ENCODE measurements at places on chromosomes 3 and 15.

- DNase-seq = peak; percentile 43
Measured at GRCh38 chr3:120182613-120183511, 88.6 kb upstream of the GSK3B start.

DNA sequence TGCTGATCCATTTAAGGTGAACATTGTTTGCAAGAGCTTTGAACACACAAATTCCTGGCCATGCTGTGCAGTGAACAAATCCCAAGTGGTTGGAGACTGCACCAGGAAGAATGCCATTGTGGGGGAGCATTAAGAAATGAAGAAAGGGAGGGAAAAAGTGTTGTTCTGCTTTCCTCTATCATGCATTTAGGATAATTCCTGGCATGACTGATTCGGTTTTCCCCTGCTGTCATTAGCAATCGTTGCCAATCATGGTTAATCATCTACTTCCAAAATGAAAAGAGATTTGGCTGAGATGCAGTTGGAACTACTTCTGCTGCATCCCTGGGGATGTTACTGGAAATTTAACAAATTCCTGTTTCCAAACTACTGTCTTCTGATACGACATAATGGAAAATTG lies 73.7 kb upstream of the ZPLD1 start:
- no peak for DNase-seq

DNA sequence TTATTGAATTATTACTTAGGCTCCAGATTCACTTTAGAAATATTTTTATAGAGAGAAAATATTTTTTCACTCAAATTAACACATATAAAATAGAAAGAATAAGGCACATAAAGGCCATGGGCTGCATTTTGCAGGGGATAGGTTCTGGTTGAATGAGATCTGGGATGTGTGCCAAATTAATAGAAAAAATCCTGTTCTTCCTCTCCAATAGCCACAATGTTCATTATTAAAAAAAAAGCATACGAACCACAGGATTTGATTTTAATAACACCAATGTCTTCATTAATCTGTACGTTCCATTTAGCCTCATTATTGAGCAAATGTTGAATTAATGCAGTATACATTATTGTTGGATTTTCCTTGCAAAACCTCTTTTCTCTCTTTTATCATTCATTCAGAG lies 622.8 kb upstream of the AGTR1 start:
- peak; percentile 28 for DNase-seq

- no peak for DNase-seq
Measured at GRCh38 chr3:154889227-154889634, 190.9 kb upstream of the MME start.

- DNase-seq = no peak
Measured at GRCh38 chr3:183862610-183863009, 22.1 kb downstream of the PARL start.

DNA sequence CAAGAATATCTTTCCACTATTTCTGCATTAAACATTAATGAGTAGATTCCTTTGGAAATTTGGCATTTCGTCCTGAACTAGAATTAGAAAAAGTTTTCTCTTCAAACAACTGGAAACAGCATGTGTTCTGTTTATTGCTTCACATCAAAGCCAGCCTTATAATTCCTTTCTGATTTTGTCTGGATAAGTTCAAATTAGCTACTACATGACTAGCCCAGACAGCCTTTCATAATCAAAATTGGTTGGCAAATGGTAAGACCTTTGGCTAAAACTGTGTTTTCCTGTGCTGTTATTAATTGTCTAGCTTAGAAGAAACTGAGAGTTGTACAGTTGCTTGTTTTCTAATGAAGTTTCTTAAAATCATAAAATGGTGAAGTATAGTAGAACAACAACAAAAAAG lies 52.7 kb upstream of the P3H2 start:
- DNase-seq = no peak

DNA sequence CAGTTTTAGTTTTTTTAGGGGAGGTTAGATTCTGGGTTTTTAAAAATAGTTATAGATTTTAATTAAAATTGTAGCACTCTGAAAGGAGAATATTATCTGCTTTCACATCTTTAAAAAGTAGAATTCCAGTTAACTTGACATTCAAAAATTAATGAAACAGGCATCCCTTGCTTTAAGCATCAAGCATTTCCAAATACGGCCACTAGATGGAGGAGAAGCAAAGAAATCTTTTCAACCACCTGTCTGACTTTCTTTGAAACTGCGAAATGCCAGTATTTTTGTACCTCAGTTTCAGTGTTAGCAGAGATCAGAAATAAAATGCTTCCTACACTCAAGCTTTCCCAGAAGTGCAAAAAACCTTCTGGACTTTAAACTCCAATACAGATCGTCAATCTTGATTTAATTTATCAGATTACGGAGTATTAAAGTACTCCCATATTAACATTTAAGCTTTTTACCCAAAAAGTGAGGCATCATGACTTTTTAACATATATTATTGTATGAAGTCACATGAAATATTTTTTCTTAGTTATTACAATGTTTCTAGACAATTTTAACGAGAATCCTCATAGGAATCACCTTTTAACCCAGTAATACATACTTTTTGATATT lies 153.3 kb downstream of the P3H2 start:
- DNase-seq = peak; percentile 65

DNA sequence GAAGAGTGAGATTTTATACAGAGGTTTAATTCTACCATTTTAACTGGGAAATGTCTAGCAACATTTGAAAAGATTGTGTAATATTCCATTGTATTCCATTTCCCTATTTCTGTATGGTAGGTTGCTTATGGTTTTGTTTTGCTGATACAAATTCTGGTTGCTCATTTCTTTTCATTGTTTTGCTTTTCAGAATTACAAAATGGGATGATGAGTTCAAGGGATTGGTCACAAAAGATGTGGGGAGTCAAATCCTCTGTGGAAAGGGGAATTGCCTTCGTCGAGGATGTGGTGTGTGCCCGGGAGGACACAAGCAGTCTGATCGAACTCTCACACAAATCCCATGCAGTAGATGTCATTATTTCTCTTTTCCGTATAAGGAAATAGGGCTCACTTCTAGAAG lies 18.3 kb downstream of the SLCO3A1 start:
- no peak for DNase-seq

GRCh38 chr3:194212845-194213331 lies 76.9 kb downstream of the HES1 start:
- DNase-seq = no peak

- no peak for DNase-seq
Measured at GRCh38 chr15:100471933-100472332, 56.8 kb downstream of the CERS3 start.

DNA sequence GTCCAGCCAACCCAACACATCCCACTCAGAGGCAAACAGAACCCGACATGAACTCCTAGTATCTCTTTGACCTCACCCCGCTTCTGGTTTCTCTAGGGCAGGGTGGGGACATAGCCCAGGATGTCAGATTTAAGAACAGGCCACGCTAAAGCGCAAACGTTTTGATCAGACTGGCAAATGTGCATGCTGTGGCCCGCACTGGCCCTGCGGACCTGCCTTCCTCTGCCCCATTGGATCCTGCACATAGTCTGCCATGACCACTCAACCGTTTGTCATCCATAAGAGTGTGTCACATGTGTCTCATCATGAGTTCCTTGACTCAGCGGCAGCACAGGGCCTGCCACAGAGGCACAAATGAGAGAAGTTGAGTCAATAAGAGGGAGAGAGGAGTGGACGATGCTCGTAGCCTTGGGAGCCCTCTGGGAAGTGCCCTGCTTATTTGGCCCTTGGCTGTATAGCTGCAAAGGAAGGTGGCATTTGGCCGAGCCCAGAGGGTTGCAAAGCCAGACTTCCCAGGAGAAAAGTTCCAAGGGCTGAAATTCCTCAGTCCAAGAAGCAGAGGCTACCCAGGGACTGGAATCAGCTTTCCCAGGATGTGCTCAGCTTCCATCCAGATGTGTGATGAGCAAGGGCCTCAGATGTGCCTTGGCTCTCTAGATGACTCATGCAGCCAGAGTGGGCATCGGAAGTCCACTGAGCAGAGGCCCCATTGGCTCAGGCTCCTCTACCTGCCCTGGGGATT lies 55.5 kb upstream of the SLCO2A1 start:
- DNase-seq = no peak

GRCh38 chr3:54347060-54347459 lies 224.7 kb downstream of the CACNA2D3 start:
- DNase-seq = no peak

GRCh38 chr3:171313702-171314101 lies 146.5 kb downstream of the TNIK start:
- no peak for DNase-seq

GRCh38 chr15:36133742-36134141 lies 445.7 kb upstream of the CDIN1 start:
- DNase-seq = no peak

- DNase-seq = no peak
Measured at GRCh38 chr3:85482213-85482490, 523.4 kb downstream of the CADM2 start.

- no peak for DNase-seq
Measured at GRCh38 chr3:134797057-134797740, 2.1 kb downstream of the EPHB1 start.

DNA sequence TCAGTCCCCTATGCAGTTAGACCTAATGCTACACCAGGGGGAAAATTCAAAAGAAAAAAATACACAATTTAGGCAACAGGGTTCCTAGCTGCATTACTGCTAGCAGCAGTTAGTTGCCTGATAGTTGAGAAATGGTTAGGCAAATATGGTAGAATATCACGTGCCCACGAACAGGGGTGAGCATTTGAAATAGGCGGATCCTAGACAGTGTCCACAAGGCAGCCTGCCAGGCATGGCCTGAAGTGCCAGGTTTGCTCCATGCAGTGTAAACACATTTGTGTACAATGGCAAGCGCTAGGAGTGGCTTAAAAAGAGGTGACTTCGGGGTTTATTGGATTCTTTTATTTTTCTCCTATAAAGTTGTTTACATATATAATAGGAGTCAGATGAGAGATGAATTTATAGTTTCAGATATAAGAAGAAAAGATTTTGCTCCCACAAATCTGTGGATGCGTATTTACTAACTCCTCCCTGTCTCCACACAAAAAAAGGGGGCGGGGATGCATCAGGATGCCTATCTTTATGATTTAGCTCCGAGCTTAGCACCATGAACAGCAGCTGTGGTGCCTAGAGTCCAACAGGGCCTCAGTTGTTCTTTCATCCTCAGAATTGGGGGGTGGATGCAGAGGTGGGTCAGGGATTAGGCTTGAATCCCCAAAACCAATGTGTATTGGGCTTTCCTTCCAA lies 3.9 kb upstream of the TGM4 start:
- DNase-seq = peak; percentile 61

GRCh38 chr15:71393383-71393782 lies 278.1 kb downstream of the THSD4 start:
- DNase-seq = no peak

- no peak for DNase-seq
Measured at GRCh38 chr3:175741951-175742350, 882.8 kb downstream of the NAALADL2 start.

GRCh38 chr3:39106851-39107387 lies 508 bp downstream of the GORASP1 start:
- DNase-seq = no peak

DNA sequence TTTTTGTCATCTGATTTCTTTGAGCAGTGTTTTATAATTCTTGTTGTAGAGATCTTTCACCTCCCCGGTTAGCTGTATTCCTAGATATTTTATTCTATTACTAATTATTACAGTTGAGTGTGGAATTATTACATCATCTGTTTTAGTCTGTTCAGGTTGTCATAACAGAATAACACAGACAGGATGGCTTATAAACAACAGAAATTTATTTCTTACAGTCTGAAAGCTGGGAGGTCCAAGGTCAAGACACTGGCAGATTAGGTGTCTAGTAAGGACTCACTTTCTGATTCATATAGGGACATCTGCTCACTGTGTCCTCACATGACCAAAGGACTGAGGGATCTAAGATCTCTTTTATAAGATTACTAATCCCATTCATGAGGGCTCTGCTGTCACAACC lies 121.3 kb upstream of the THBS1 start:
- no peak for DNase-seq

DNA sequence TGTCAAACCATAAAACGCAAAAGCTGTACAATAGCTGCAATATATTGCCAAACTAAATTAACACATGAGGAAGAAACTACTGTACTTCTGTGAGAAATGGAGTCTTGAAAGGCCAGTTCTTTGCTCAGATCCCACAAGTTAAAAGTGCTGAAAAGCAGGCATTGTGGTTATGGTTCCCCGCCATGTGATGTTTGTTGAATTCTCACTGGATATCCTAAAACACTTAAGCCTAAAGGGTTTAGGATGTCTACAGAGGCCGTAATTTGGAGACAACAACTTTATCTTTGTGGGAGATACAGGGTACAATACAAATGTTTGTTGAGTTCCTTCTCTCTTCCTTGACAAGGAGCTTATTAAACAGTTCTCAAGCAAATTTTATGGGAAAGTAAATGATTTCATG lies 53.2 kb downstream of the TMEM212 start:
- DNase-seq = no peak

GRCh38 chr3:54393150-54393549 lies 270.8 kb downstream of the CACNA2D3 start:
- DNase-seq = no peak
